Mesenteric fat pad (tissue), 1 donor: ENCODE measurements at places on chromosomes 1 and 21. TPM values are rescaled to one million over a fixed set of nuclear protein-coding genes. Genes with fewer than 3 reads are reported as not detected.

The CNKSR1 gene
- 1.7 TPM for total RNA-seq

GRCh38 chr1:108597041-108597440 lies 37.1 kb downstream of the EEIG2 start:
- no peak for DNase-seq

DNA sequence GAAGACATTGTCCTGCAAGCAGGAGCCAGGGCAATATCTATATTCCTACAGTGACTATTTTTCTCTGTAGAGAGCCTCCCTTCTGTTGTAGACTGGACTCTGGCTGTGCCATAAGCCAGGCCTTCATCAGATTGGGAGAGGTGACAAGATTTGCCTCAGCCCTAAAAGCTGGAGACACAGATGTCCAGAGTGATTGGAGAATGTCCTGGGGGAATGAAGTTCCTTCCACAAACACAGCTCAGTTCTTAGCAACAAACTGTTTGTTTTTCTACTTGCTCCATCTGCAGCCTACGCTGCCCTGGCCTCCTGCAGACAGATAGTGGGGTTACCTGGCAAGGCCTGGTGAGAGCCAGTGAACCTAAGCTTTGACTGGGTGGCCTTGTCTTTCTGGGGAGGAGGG lies 29.9 kb upstream of the SNX27 start:
- no peak for DNase-seq

DNA sequence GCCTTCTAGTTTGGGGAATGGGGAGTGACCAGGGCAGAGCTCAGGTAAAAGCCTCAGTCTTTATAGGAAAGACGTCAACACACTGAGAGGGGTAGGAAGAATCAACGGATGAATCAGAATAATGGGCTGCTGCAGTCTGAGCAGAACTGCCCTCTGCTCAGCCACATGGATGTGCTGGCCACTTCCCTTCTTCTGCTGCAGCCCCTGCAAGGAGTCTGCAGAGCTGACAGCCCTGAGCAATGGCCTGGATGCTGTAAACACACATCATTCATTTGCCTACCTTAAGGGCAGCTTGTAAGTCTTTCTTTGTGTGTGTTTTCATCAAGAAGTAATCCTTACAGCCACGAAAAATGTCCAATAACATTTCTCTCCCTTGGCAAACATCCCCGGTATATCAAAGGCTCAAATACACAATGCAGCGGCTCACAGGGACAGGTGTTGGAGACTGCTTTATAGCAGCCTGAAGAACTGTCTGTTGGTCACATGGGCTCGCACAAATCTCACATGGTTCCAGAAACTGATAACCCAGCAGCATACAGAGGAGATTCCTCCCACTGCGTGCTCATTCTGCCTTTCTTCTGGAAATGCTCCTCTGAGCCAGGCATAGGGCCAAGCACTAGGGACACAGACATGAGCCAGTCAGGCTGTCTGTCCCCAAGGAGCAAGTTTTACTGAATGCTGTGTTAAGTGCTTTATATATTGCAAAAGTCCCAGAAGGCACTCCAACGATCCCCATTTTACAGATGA lies 110.1 kb downstream of the HMGB4 start:
- DNase-seq = no peak

DNA sequence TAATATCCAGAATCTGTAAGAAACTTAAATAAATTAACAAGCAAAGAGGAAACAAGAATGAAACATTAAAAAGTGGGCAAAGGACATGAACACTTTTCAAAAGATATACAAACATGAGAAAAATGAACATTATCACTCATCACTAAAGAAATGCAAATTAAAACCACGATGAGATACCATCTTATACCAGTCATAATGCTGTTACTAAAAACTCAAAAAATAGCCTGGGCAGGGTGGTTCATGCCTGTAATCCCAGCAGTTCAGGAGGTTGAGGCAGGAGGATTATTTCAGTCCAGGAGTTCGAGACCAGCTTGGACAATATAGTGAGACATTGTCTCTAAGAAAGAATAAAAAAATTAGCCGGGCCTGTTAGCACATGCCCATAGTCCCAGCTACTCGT lies 6.1 kb downstream of the ZNF124 start:
- no peak for DNase-seq

DNA sequence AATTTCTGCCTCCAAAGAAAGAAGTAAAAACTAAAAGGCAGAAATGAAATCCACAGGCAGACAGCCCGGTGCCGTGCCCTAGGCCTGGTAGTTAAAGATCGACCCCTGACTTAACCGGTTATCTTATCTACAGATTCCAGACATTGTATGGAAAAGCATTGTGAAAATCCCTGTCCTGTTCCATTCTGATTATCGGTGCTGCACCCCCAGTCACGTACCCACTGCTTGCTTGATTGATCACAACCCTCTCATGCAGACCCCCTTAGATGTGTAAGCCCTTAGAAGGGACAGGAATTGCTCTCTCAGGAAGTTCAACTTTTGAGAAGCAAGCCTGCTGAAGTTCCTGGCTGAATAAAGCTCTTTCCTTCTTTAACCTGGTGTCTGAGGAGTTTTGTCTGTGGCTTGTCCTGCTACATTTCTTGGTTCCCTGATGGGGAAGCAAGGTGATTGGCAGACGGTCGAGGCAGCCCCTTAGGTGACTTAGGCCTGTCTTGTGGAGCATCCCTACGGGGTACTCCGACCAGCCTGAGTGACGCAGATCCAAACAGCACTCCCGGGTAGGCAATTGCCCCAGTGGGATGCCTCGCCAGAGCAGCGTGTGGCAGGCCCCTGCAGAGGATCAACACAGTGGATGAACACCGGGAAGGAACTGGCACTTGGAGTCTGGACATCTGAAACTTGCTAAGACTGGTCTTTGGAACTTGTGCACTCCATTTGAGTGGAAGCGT lies 111.2 kb upstream of the PPM1J start:
- no peak for DNase-seq

DNA sequence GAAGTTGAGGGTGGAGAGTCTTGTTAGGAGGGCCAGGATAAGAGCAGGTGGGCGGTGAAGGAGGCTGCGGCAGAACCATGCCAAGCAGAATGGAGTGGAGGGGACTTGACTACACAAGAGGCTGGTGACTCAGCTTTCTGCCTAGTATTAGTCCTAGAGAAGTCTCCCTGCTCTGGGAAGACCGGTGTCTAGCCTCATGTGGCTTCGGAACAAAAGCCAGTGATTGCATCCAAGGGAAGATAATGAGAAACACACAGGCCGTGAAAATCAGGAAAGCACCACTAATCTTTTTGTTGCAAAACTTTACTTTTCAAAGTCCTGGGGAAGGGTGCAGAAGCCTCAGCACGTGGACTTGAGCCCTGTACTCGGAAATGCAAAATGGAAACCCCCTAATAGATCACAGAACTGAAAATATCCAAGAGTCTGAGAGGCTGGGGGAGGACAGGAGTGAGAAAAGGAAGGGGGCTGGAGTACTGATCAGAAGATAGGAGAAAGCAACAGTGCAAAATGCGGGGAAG lies 31.4 kb downstream of the DDR2 start:
- DNase-seq = no peak

- peak; percentile 90 for DNase-seq
Observed at GRCh38 chr1:235648954-235649367, 623 bp downstream of the GNG4 start.

DNA sequence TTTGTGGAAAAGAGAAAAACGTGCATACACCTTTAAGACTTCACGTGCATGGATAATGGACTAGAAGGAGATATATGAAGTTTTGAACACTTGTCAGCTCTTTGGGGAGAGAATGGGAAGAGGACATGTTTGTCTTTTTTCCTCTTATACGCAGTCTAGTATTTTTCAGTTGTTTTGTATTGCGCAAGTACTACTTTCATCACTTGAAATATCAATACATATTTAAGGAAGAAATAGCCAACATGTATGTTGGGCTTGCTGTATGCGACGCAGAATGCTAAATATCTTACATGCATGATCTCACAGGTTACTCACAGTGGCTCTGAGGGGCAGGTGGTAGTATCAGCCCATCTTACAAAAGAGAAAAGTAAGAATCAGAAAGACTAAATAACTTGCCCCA lies 176.5 kb upstream of the RUNX1 start:
- DNase-seq = no peak

DNA sequence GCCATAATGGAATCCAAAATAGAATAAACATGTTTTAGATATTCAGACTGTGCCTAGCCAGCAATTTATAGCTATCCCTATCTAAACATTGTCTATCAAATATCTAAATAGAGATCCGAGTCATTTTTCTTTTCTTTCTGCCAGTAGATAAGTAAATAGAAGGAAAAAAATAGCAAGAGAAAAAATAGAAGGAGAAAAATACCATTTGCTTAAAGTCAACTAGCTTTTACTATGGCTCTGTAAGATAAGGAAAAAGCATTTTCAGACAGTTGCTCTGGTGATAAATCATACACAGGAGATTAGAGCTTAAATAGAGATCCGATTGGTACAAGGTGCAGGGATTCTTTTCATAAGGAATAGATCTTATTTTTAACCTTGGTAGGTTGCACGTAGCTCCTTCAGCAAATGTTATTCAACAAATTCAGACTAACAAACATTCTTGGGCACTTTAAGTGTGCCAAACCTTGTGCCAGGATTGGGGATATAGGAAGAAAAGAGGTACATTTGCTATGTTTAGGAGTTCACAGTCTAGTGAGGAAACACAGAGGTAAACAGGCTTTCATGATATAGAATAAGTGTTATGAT lies 70.1 kb upstream of the CCDC190 start:
- no peak for DNase-seq

DNA sequence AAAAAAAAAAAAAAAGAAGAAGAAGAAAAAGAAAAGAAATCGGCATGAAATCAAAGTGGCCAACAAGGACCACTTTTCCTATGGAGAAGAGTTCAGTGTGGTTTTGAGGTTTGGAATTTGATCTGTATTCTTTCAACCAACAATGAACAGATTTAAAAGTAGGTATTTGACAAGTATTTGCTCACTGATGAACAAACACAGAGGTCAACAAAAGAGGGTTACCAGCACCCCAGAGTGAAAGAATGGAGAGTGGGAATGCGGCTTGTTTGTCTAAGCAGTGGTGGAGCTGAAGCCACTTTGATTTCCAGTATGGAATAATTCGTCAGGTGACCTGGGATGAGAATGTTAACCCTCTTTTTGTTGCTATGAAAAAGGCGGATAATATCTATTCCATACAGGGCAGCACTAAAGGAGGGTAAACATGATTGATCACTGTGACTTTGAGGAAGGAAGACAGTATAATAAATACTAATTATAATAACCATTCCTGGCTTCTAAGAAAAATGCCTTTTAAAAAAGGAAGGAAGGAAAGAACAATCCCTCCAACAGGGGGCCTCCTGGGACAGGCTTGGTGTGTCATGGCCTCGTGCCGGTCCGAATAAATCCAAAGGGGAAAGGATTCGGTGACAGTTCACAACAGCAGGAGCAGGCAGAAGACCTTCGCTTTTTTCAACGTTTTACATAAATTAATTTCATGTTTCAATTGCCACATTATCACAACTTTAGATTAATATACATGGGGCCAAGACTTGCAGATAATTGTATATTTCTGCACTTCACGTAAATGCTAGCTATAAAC lies 37.2 kb upstream of the SIM2 start:
- peak; percentile 4 for DNase-seq

DNA sequence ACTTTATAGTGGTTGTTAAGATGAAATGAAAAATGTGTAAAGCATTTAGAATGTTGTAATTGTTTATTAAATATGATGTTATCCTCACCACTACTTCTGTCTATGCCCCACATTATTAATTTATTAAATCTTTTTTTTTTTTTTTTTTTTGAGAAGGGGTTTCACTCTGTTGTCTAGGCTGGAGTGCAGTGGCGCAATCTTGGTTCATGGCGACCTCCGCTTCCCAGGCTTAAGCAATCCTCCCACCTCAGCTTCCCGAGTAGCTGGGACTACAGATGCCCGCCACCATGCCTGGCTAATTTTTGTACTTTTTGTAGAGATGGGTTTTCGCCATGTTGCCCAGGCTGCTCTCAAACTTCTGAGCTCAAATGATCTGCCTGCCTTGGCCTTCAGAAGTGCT lies 7.5 kb downstream of the KCNA10 start:
- DNase-seq = no peak

GRCh38 chr1:202659541-202659940 lies 50.7 kb downstream of the SYT2 start:
- DNase-seq = no peak

- DNase-seq = no peak
Observed at GRCh38 chr1:8161546-8162105, 135.5 kb upstream of the ERRFI1 start.

- no peak for DNase-seq
Observed at GRCh38 chr1:40981691-40982448, 2.4 kb downstream of the CTPS1 start.

DNA sequence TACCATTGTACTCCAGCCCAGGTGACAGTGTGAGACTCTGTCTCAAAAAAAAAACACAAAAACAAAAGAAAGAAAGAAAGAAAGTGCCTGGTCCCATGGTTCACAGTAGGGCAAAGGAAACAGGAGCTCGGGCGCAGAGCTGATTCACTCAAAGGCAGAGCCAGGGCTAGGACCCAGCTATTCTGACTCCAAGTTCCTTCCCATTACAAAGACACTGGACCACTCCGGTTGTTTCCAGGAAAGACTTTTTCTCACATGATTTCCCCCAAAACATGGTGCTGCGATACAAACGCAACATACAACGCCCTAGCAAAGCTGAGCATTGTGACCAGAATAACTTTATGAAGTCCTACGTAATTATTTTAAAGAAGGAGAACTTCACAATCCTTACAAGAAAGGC lies 10.7 kb downstream of the ABCG1 start:
- DNase-seq = no peak

- DNase-seq = no peak
Observed at GRCh38 chr21:28124541-28124940, 868.1 kb downstream of the LTN1 start.

DNA sequence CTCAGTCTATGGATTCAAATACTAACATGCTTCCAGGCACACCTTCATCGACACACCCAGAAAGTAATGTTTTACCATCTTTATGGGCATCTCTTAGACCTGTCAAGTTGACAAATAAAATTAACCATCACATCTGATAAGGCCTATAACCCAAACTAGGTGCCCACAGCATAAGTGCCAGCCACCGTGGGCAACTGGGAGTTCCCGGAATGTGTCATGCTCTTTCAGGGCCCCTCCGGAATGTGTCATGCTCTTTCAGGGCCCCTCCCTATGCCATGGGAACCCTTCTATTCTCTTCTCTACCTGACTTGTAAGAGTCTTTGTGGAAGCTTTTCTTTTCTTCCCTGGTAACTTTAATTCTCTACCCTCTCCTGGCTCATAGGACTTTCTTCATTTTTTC lies 26.6 kb downstream of the KRTAP24-1 start:
- no peak for DNase-seq

- DNase-seq = no peak
Observed at GRCh38 chr1:10267921-10268320, 57.6 kb downstream of the KIF1B start.
